ENCODE measurements at places on chromosomes 16 and 17.

GRCh38 chr16:9123871-9124270, 32.4 kb downstream of the HAPSTR1 start:
- DNase-seq, result no peak

DNA sequence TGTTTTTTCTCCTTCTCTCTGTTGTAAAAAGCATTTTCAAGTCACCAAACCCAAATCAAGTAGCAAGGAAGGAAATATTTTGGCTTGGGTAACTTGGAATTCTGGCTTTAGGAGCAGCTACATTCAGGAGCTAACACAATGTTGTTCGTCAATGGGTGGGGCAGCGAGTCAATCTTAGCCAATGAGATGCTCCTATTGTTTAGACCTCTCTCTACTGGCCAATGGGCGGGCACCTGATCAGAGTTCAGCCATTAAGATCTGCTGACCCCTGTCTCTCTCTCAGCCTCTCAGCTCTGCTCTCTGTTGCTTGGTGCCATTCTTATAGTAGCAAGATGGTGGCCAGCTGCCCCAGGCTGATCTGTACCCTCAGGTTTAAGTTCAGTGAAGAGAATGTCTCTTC, 83.2 kb downstream of the IRX3 start:
- DNase-seq, result no peak

GRCh38 chr17:50672831-50673551, 34.7 kb downstream of the ANKRD40 start:
- DNase-seq, result no peak

- DNase-seq, result no peak
These were observed 54.6 kb downstream of the LMF1 start for GRCh38 chr16:916035-916799.

DNA sequence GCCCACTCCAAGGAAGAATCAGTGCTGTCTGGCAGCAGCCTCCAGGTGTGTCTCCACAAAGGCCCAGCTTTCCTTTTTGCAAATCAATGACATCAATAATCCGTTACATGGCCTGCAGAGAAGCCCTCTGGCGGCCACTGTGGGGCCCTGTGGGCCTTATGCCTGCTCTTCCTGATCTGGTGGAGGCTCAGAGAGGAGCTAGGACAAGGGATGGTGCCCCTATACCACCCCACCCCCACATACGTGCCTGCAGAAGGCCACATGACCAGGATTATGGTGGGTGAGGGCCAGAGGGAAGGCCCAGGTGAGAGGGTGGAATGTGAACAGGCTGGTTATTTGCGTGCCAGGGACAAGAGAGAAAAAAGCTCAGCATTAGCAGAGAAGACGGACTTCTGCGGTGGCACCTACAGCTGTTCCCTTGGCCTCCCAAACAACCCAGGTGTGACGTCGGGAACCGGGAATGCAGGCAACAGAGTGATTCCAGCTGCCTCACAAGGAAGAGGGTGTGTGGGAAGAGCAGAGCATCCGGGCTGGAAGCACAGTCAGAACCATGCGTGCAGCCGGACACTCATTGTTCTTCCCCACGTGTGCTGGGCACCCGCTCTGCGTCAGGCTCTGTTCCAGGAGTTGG, 22.5 kb downstream of the EIF4A3 start:
- no peak for DNase-seq

DNA sequence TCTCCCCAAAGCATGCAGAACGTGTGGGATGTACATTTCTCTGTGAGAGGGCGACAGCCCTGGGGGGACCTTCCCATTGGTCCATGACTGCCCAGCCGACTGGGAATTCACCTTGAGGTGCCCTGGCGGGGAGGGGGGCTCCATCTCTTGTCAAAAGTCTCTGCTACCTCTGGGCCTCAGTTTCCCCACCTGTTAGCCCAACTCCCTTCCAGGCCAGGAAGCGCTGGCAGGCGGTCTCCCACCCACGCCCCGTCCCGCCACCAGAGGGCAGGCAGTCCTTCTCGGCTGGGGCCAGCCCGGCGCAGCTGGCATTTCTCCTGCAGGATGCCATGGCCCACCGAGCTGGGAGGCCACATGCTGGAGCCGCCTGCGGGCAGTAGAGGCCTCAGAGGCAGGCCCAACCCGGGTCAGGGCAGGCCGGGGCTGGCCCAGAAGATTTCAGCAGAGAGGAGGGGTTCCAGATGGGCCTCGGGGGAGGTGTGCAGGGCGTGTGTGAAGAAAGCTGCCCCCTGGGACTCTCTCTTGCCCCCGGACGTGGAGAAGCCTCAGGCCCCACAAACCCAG, 16.6 kb downstream of the CD7 start:
- no peak for DNase-seq

Measured in stimulated activated CD8-positive, alpha-beta memory T cell treated with anti-CD3 and anti-CD28 coated beads, Interleukin-15, amount 100 ng/mL, for 1 hour (primary cell).